ENCODE measurements at places on chromosomes 1 and 21. TPM values are rescaled to one million over a fixed set of nuclear protein-coding genes. Genes with fewer than 3 reads are reported as not detected.

KRTAP19-2 gene
- total RNA-seq = not detected

GRCh38 chr1:56191369-56191768, 388.0 kb downstream of the PLPP3 start:
- no peaks in the 10 kb centered on the region for H3K27me3 ChIP-seq
- H3K4me3 ChIP-seq = no peak overlapping the region
- H3K36me3 ChIP-seq = no peaks in the 10 kb centered on the region
- DNase-seq = no peak
- H3K27ac ChIP-seq = no peak overlapping the region

- peak overlapping the region; percentile 27 for H3K4me3 ChIP-seq
- H3K27me3 ChIP-seq = no peaks in the 10 kb centered on the region
- no peaks in the 10 kb centered on the region for H3K36me3 ChIP-seq
- peak; percentile 93 for DNase-seq
These were observed 101.5 kb downstream of the CASZ1 start for GRCh38 chr1:10694633-10695627.

DNA sequence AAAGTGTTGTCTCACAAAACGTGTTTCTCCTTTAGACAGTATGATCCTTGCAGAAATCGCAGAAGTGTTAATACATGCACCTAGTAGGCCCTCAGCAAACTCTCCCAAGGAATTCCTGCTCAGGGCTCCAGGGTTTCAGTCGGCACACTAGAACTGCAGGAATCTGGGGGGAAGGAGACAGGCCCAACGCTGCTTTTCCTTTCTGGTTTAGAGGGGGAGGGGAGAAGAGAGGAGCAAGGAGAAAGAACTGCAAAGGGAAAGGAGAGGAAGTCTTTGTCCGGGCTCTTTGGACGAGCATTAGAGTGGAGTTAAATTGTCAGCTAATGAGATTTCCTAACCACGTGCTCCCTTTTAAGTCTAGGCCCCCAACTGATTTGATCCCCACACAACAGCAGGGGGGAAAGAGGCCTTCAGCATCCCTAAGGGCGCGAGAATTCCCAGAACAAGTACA, 103.7 kb upstream of the SOD1 start:
- no peak overlapping the region for H3K27ac ChIP-seq
- DNase-seq = no peak
- peaks cover 3% of the 10 kb centered on the region for H3K36me3 ChIP-seq
- peaks cover 14% of the 10 kb centered on the region for H3K4me1 ChIP-seq
- peaks cover 5% of the 10 kb centered on the region for H3K27me3 ChIP-seq
- no peak overlapping the region for H3K4me3 ChIP-seq

All from lung (tissue), 17 donors.